ENCODE measurements at places on chromosomes 16 and 17.

DNA sequence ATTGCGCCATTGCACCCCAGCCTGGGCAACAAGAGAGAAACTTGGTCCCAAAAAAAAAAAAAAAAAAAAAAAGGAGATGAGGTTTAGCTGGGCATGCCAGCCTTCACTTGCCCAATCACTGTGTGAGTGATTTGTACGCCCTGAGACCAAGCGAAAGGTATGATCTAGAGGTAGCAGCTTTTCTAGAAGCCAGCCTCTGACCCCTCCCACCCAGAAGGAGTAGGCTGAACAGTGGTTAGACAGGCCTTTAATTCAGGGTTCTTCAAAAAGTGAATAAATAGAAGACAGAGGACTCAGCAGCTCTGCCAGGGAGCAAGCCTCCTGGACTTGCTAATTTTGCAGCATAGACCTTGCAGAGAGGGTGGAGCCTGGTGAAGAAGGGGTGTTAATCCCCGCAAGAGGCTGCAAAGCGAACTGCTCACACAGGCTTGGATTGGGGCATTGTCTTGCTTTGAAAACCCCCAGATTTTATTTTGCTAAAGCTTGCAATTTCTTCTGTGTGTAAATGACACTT, 7.1 kb upstream of the CYTH1 start:
- no peak for DNase-seq

- DNase-seq: no peak
These were observed 9.4 kb upstream of the SLC7A5 start for GRCh38 chr16:87878704-87879103.

GRCh38 chr17:4939546-4939795, 375 bp downstream of the SLC25A11 start:
- DNase-seq: no peak

- no peak for DNase-seq
These were observed 163.8 kb upstream of the PIRT start for GRCh38 chr17:11001651-11002050.

GRCh38 chr17:66412857-66413558, 110.6 kb downstream of the PRKCA start:
- DNase-seq: no peak

DNA sequence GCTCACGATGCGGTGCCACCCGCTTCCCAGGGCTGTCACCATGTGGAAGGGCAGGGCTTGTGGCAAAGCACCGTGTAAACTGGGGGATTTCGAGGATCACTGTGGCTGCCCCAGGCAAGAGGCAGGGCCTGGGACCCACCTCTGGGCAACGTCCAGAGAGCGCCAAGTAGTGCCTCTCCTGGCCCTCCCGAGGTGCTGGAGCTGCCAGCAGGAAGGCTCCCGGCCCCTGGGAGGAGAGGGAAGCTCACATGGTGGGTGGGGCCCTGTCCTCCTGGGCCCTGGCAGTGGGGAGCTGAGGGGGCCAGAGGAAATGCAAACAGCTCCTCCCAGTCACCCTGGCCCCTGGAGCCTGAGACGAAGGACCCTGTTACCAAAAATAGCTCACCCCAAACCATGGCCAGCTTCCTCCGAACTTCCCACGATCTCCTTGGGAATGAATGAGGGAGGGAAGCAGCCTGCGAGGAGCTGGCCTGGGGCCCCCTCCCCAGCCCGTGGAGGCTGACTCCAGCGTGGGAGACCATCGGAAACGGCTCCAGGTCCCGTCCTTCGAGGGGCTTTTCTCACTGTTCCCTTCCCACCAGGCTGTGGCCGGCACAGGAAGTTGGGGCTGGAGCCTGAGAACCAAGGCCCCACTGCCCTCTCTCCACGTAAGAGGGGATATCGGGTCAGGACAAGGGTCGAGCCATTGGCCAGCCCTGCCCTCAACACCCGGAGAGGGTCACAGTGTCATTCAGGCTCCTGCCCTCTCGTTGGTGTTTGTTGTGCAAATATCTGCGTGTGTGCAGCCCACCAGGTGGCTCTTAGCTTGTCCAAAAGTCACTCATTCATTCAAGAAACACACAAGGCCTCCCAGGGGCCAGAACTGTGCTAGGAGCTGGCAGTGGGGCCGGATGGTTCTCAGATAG, 17.7 kb downstream of the VASN start:
- no peak for DNase-seq

DNA sequence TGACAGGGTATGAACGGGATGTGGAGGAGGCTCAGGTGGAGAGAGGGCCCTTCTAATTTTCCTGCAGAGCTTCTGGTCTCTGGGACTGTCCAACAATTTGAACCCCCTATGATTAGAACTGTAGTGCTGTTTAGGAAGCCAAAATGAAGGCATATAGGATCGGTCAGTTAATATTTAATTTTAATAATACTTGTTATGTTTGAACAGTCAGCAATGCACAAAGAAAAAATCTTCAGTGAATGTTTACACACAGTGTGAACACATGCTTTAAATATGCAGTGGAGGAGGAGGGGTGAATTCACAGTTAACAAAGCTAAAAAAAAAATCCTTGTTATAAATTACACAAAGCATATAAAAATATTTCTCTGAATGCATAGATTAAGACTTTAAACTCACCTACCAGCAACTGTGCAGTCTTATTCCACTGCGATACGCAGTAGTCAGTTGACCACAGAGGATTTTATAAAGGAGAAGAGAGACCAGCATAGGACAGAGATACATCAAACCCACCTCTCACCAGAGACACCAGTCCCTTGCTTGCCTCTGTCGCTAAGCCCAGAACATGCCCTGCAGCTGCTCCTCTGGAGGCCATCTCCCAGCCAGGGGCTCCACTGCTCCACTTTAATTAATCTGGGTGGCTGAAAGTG, 14.6 kb downstream of the ANKRD40 start:
- no peak for DNase-seq

- no peak for DNase-seq
These were observed 255.6 kb upstream of the HSBP1 start for GRCh38 chr16:83552228-83552627.

DNA sequence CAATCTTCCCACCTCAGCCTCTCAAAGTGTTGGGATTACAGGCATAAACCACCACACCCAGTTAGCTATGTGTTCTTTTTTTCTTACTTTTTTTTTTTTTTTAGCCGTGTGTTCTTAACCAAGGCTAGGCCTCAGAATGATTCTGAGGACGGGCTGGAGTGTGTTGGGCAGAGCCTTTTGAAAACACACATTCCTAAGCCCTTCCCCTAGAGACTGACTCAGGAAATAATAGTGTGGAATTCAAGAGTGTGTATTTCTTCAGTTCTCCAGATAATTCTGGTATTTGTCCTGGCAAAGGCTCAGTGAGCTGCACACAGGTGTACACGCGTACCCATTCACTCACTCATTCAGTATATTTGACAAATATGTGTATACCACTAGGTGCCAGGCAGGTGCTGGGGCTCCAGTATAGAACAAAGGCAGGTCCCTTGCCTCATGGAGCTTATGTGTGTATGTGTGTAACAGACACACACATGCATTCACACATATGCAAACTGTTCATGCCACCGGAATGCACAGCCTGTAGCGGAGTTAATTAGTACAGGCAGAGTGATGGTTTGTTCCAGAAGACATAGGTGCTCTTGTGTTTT, 19.4 kb upstream of the NFATC3 start:
- DNase-seq: no peak

- DNase-seq: no peak
These were observed 121.0 kb downstream of the C16orf95 start for GRCh38 chr16:87196231-87196630.

DNA sequence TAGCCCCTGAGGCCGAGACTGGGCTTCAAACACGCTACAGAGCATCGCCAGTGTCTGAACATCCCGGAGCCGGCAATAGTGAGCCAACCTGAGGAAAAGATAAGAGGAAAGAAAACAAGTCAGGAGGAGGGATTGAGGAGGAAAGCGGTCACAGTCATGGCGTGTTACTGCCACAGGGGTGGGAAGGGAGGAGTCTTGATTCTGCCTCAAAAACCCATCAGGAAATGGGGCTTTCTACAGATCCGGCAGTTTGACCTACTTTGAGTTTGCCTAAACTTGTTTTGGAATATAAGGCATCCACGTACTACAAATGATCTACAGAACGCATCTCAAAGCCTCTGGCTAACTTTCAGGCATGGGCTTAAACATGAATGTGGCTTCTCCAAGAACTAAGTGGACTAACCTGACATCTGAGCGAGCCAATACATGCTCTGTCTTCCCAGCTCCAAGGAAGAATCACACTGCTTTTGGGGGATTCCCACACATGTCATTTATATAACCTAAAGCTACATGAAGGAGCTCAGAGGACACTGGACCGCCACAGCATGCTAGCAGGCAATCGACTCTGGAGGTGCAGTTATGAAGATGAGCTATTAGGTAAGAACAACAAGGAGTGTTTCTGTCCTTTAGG, 96.6 kb downstream of the WDR59 start:
- no peak for DNase-seq

- no peak for DNase-seq
These were observed 16.2 kb downstream of the BEAN1 start for GRCh38 chr16:66443269-66443652.

GRCh38 chr16:49618955-49619354, 237.0 kb downstream of the ZNF423 start:
- no peak for DNase-seq

DNA sequence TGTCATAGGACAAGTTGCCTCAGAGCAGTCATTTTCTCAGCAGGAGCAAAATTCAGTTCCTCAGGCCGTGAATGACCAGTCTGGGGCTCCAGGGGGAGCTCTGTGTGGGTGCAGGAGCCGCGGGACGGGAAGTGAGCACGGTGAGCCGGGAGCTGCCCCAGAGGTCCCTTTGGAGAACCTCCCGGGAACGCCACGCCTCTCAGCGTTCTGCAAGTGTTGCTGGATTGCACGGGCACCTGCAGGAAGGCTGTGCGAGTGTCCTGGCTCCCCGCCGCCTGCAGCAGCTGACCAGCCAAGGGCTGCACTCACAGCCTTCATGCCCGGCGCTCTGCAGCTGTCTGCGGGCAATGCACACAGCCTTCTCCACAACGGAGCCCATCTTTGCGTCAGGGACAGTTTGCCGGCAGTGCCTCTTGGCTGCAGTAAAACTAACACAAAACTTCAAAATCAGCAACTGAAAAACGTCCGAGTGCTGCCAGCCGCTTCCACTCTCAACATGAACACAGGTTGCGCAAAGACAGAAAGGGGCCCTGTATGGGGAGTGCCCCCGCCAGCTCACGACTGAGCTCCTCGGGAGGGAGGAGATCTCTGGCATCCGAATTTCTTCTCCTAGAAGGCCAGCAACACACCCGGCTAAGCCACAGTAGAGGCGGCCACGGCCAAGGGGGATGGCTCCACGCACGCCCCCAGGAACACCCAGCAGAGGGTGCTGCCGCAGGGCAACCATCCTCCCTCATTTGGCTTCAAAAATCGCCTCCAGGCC, 16.0 kb downstream of the NDUFAF8 start:
- DNase-seq: no peak

DNA sequence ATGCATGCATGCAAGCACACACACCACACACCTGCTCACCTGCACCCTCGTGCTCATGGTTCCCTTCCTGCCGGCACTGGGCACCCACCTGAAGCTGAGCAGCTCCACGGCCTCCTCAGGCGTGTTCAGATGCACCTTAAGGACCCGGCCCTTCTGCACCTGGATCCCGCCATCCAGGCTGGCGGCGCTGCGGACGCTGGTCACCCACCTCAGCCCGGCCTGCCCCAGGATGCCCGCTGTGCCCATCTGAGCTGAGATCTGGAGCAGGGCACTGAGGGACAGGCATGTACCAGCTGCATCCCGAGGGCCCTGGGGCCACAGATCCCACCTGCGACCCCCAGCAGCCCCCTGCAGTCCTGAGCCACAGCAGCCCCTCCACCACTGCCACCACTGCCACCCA, 110.0 kb downstream of the LITAF start:
- no peak for DNase-seq

GRCh38 chr16:81711657-81712319, 67.3 kb upstream of the PLCG2 start:
- DNase-seq: peak; percentile 42

- no peak for DNase-seq
These were observed 121.0 kb upstream of the IRX3 start for GRCh38 chr16:54407596-54407995.

DNA sequence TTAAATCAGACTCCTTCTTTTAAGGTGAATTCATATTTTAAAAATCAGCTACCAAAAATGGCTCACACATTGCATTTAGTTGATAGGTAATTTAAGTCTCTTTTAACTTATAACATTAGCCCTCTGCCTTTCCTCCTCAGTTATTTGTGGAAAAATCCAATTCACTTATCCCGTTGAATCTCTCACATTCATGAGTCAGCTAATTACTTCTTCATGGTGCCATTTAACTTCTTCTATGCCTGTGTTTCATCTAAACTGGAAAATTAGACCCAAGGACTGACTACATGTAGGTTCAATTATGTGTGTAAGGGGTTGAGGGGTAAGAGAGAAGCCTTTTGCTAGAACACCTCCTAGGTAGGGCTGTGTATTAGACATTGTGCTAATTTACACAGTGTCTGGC, 18.4 kb upstream of the SLFN5 start:
- DNase-seq: no peak

- DNase-seq: peak; percentile 18
These were observed 1.3 kb downstream of the APPBP2 start for GRCh38 chr17:60524463-60525327.

GRCh38 chr16:86995456-86995855, 321.7 kb downstream of the C16orf95 start:
- no peak for DNase-seq

- DNase-seq: no peak
These were observed 48.1 kb downstream of the NLK start for GRCh38 chr17:28090551-28090950.

DNA sequence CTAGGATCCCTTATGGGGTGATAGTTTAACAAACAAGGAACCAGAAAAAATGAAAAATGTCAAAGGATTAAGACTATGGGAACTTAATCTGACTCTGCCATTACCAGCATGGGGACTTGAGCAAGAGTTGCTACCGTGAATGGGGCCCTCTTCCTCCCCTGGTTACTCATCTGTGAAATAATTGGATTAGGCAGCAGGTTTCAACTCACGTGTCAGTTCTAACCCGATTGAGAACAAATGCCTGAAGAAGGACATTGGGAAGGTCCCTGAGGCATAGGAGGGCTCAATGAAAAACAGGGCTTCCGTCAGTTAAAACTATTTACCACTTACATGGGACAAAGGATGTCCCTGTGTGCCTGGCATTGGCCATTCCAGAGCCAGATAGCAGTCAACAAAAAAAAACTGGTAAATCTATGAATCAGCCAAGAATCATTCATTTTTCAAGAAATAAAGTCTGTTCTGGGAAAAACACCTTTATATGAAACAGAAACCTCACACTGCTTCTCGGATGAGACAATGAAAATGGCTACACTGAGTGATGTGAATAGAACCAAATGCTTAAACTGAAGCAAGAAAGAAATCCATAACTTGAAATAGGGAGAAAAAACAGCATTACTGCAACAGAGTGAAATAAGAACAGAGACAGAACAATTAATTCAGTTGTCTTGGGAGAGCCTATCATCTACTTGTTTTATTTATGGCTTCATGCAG, 104.3 kb downstream of the ADAMTS18 start:
- DNase-seq: no peak

- DNase-seq: peak; percentile 77
These were observed 38.6 kb upstream of the SLFN13 start for GRCh38 chr17:35486920-35487732.

- peak; percentile 83 for DNase-seq
These were observed 79.8 kb upstream of the TBC1D3K start for GRCh38 chr17:37844158-37844976.

All from hematopoietic multipotent progenitor cell treated with erythropoietin and hydrocortisone succinate and interleukin-3 and kit ligand, for 6 days (in vitro differentiated cells).